ENCODE measurements at places on chromosomes 13 and 19.

- no peak for DNase-seq
Measured at GRCh38 chr13:35891507-35892441, 239.4 kb downstream of the DCLK1 start.

- peak; percentile 99 for DNase-seq
Measured at GRCh38 chr19:44845612-44846454, at the start of gene NECTIN2. NECTIN2 (plus strand) TSS chr19:44846297; CDS start chr19:44846526, 229 bp downstream.

GRCh38 chr13:100497389-100497788, 91.2 kb downstream of the GGACT start:
- DNase-seq, result no peak

DNA sequence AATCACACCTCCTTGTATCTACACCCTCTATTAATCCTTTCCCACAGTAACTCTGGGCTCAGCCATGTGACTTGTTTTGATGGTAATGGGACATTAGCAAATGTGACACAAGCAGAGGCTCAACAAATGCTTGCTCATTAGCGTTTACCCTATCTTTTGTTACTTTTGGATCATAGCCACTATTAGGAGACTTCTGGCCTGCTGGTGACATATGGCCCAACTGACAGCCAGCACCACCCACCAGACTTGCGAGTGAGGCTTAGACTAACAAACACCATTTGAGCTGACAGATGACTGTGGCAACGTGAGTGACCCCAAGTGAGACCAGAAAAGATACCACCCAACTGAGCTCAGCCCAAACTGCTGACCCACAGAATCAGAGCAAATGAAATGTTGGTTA, 154.1 kb downstream of the OLFM4 start:
- DNase-seq, result no peak

DNA sequence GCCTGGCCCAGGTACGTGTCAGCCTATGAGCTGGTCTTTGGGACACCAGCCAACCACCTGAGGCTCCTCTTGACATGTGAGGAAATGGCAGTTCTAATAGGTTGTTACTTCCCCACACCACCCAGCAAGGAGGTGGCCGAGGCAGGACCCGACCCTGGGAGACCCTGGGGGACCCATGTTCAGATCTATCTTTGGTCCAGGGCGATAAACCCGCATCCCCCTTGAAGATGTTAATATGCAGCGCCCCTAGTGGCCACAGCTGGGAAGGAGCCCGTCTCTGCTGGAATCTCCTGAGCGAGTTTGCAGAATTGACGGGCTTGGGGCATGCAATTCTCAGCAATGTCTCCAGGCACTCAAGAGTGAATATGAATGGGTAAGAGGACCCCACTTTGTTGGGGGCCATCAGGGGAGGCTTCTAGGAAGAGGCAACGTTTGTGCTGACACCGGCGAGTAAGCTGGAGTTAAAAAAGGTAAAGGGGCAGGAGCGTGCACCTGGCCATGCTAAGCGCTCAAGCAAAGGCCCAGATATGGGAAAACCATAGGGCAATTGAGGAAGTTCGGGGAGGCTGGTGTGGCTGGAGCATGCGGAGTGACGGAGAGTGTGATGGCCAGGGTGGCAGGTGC, 1.5 kb upstream of the MYO1F start:
- no peak for DNase-seq

GRCh38 chr13:83136660-83137059, 745.6 kb downstream of the SLITRK1 start:
- DNase-seq, result no peak

- DNase-seq, result no peak
Measured at GRCh38 chr13:48573213-48574007, 40.5 kb upstream of the RCBTB2 start.

DNA sequence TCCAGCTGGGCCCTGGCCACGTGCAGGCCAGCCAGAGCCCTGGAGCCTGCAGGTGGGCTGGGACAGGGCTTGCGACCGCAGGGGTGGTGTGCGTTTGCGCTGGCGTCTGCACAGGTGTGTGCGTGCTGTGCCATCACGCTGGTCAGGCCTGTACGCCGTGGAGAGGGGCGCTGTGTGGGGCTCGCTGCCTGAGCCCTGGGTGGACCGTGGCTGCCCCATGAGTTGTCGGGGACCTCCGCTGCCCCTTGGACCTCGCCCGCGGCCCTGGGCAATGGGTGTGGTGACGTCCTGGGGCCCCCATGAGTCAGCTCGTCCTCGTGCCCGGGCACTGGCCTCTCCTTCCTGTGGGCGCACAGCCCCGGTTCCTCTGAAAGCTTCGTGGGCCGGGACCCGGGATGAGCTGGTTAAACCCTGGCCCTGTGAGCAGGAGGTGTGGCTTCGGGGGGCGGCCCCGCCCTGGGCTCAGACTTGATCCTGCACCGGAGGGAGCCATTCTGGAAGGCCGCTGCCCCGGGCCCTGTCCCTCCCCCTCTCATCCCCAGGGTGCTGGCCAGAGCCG, 6.8 kb downstream of the CSNK1G2 start:
- no peak for DNase-seq

DNA sequence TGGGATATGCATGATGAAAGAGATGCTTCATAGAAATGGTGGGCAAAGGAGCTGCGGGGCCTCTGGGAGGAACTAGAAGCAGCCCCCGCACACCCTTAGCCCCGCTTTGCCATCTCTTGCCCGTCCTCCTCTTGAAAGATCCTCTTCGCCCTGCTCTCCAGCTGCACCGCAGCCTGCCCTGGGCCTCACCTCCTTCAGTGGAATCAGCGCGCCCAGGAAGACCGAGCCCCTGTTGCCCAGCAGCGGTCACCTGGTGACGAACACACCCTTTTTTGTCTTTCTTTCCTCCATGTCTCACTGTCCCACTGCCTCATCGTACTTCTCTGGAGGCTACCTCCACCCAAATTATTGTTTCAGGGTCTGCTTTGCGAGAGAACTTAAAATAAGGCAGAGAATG, 807.6 kb downstream of the UQCRFS1 start:
- no peak for DNase-seq

DNA sequence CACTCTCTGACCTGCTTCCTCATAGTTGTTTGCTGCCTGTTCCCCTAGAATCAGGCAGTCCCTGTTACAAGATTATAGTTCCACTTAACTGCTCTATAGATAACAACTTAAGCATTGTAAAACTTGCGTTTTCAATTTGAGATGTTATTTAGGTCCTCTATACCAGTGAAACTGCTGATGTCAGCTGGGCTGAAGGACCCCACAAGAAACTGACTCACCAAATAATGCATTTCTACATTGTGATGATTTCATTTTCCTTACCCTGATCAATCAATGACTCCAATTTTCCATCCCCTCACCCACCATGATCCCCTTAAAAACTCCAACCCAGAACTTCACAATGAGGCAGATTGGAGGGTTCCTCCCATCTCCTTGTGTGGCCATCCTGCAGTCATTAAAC, 280.7 kb downstream of the SLITRK1 start:
- no peak for DNase-seq

DNA sequence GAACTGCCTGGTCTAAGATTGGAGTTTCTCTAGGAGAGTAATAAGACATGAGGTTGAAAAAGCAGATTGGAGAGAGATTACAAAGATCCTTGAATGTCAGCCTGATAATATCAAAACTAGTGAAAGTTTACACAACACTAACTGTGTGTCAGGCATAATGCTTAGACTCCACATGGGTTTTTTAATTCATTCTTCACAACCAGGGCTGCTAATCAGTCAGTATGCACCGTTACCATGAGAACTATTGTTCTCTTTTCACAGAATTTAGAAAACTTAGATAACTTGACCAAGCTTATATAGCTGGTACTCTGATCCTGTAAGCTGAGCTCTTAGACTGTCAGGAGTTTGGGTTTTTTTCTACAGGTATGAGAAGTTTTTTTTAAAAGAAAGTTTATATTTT, 46.6 kb upstream of the TSC22D1 start:
- no peak for DNase-seq

DNA sequence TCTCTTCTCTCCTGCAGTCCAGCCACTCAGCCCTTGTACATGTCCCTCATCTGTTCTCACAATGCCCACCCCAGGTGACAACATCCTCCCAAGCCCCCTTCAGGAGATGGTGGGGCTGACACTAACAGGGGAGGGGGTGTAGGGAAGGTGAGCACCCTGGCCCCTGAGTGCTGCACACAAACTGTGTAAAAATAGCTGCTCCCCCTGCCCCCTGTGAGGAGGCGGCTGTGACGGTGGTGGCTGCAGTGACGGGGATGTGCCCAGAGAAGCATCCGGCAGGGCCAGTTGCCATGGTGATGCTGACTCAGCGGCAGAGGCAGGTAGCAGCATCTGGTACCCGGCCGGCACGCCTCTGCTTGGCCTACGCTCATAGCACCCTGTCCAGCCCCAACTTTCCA, 13.0 kb upstream of the JUND start:
- DNase-seq, result no peak

DNA sequence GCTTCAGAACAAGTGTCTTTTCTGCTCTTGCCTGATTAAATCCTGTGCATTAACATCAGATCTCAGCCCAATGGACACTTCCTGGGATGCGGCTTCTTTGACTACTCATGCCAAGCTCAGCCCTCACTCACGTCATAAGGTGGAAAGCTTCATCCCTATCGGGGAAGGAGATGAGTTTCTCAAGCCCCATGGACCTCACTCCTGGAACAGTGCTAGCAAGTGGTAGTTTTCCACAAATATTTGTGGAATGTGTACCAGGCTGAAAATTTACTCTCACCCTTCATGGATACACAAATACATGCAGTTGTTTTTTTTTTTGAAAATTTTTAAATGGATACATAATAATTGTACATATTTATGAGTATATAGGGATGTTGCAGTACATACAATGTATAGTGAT, 34.6 kb upstream of the FARP1 start:
- DNase-seq, result no peak

DNA sequence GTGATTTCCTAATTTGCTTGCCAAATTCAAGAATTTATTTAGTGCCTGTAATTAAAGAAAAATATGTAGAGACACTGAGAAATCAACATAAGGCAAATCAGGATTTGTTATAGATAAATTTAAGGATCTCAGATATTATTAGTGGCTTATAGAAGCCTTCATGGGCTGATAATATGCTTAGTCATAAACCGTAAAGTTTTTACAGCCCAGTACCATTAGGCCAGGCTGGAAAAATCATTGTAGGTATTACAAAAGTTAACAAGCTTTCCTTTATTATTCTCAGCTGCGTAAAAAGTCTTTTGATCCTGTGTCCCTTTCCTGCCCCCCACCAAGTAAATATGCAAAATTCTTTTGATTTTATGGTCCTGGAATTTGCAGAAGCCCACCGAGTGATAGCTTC, 58.2 kb downstream of the SLITRK6 start:
- DNase-seq, result no peak

- no peak for DNase-seq
Measured at GRCh38 chr19:15072930-15073647, 8.9 kb upstream of the OR1I1 start.

DNA sequence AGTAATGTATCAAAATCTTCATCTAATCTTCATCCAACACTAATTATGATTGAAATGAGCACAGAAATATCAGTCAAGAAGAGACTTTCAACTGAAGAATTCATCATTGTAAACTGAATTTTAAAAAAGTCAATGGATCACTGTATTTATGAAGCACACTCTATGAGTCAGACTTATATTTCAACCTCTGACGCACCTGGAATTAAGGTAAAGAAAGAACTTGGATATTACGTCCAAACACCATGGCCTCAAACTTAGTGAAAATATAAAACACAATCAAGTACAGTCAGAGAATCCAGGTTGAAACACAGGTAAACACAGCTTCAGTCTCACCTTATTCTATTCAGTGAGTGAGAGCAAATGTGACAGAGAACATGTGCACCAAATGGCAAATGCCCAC, 39.5 kb downstream of the MIPEP start:
- no peak for DNase-seq

GRCh38 chr13:26806891-26807290, 46.3 kb upstream of the GPR12 start:
- no peak for DNase-seq

DNA sequence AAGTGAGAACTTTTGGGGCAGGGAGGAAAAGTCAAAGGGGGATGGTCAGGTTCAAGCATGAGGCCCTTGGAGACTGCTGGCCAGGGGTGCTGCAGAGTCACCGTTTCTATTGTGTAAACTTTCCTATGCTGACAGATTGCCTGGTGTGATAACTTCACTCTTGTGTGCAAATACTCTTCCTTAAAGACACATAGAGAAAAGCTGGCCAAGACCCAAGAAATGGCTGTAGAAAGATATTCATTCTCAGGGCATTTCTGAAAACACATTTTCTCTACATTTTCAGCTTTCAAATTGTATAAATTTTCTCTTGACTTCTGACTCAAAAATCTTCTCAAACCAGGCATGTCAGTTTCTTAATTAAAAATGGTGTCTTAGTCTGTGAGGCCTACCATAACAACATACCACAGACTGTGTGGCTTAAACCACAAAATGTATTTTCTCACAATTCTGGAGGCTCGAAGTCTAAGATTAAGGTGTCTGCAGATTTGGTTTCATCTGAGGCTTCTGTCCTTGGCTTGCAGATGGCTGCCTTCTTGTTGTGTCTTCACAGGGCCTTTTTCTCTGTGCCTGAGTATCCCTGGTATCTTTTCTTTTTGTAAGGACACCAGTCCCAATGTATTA, 304.5 kb downstream of the KCNRG start:
- no peak for DNase-seq

GRCh38 chr19:6736169-6736916, 1.0 kb downstream of the GPR108 start:
- DNase-seq, result no peak

- DNase-seq, result no peak
Measured at GRCh38 chr13:41232578-41233480, 30.5 kb downstream of the MTRF1 start.

- no peak for DNase-seq
Measured at GRCh38 chr13:25733696-25734435, 317.9 kb downstream of the SHISA2 start.

DNA sequence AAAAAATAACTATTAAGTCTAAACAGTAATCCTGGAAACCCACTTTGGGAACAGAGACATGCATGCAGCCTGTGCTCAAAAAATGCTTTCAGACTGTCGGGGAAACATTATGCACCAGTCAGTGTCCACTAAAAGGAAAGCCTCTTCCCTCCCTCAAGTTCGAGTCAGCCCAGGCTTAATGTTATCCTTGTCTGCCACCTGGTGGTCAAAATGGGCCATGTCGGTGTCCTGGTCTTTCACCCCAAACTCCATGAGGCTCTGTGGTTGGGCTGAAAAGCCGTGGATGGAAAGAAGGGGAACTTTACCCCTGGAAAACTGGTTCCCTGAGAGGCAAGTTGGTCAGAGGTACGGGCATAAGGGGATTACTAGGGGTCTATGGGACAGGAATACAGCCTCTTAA, 88.4 kb upstream of the ZNF492 start:
- DNase-seq, result no peak
